Cortex of kidney (tissue), 1 donor: ENCODE measurements at places on chromosomes 6 and 20.

GRCh38 chr20:18031888-18032509, 25.7 kb downstream of the OVOL2 start:
- DNase-seq: no peak

- no peak for DNase-seq
Observed at GRCh38 chr20:34713194-34713943, 9.2 kb downstream of the TP53INP2 start.

- no peak for DNase-seq
Observed at GRCh38 chr6:153816366-153816765, 222.7 kb upstream of the OPRM1 start.

GRCh38 chr6:90530882-90531281, 56.0 kb downstream of the MAP3K7 start:
- no peak for DNase-seq

GRCh38 chr6:162973980-162974379, 246.2 kb downstream of the PACRG start:
- no peak for DNase-seq

DNA sequence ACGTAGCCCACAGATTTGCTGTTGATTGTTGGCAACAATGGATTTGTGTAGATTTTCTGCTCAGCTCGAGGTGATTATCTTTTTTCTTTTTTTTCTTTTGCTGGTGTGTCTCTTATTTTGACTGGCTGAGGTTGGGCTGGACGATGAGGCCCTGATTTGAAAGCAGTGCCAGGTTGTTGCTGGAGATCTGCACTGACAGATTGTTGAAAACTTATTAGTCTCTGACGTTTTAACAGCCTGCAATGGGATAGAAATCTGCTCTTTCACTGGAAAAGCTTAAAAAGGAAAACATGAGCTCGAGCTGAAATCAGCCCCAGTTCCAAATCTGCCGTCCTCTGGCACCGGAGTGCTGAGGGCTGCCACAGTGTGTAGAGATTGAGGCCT, 87.7 kb downstream of the PDE7B start:
- DNase-seq: no peak

DNA sequence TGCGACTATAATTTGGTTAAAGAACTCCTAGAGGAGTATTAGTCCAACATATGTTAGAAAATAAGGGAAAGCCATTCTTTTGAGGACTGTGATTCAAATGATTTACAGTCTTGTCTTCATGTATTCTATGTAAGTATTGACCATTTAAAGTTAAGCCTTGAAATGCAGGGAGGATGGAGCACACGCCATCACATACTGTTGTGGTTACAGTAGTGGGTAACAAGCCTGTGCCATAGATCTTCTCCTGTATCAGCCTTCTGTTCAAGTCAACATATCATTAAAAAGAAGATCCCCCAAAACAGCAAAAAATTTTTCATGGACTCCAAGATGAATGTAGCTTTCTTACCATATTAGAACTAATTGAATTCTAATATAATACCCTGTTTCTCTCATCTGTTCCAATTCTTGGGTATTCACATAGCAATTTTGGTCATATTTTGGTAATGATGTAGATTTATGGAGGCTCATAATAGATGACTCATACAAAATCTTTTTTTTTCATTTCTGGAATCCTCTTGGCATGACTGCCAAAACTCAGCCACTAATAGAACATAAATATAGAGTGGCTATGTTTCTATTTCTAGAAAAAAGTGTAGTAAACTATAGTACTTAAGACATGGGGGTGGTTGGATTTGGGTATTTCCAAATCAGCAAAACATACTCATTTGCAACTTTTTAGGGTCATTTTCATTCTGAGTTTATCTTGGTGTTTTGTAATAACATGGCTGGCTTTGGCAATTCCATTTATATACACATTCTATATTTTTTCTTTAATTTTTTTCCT, 413.5 kb downstream of the BCKDHB start:
- no peak for DNase-seq

- no peak for DNase-seq
Observed at GRCh38 chr20:7579888-7580287, 360.4 kb downstream of the HAO1 start.

GRCh38 chr6:13445005-13445743, 42.2 kb downstream of the GFOD1 start:
- DNase-seq: no peak

- no peak for DNase-seq
Observed at GRCh38 chr20:48364688-48365421, 462.9 kb downstream of the PREX1 start.

GRCh38 chr6:76120302-76120701, 47.8 kb upstream of the IMPG1 start:
- DNase-seq: no peak

DNA sequence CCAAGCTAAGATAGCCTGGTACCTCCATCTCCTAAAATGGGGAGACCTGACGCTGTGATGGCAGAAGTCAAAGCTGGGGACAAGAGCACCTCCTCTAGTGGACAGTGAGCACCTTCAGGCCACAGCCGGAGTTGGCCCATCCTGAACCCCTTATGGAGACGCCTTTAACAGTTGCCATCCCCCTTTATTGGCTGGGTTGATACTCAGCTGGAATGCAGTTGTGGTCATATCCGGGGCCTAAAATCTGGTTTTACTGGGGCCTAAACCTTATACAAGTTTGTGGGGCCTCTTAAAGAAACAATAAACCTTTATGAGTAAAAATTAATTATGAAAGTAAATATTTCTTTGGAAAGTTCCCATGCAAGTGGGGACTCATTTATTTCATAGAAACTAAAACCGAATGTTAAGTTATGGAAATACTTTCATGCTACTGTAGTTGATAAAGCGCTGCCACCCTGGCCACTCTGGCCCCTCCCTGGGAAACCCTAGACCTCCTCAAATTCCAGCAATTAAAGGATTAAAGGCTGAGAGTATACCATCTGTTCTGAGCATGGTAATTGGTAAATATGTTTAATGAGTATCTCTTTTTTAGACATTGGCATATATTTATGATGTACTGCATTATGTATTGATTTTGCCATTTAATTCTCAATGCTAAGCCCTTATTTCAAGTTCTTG, 95.1 kb upstream of the SASH1 start:
- no peak for DNase-seq

- DNase-seq: no peak
Observed at GRCh38 chr6:52233975-52234823, 10.1 kb downstream of the IL17F start.

- DNase-seq: no peak
Observed at GRCh38 chr6:53526000-53526399, 18.9 kb downstream of the GCLC start.

DNA sequence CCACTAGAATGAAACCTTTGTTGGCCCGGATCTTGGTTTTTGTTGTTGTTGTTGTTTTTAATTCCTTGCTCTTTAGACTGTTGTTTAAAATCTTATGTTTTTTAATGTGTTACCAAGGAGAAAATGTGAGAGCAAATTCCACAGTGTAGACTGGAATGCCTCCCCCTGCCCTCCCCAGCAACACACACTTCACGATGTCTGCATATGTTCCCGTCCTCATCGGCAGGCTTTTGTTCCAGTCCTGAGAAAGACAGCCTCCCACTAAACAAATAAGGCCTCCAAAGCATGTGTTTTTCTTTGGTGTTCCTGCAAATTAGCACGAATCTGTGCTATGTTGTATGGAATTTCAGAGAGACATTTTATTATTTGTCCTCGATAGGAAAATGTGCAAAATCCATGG, 263.3 kb upstream of the QKI start:
- no peak for DNase-seq

DNA sequence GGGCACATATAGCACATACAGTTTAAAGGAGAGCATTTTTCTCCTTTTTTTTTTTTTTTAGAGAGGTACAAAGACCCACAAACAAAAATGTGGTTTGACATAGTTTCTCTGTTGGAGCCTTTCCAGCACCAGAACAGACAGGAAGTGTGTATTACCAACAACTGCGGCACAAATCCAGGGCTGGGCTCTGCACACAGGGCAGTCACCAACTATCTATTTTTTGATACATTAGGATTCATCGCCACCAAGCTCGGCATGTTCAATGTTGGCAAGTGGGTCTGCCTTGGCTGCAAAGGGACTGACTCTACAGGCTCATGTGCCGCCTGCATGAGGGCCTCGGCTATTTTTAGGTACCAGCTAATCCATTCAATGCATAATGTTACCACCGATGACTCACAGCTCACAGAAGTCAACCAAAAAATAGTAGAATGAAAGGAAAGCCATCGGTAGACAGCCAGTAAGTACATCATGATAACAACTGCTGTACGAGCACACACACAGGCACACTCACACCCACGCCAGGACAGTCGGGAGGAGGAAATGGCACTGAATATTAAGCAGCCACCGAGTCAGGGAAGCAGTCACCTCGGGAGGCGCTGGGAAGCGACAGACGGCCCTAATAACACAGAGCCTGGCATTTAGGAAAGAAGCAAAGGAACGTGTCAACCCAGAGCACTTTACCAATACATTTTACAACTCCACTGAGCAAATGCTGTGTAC, 81.6 kb downstream of the GMPR start:
- DNase-seq: no peak

DNA sequence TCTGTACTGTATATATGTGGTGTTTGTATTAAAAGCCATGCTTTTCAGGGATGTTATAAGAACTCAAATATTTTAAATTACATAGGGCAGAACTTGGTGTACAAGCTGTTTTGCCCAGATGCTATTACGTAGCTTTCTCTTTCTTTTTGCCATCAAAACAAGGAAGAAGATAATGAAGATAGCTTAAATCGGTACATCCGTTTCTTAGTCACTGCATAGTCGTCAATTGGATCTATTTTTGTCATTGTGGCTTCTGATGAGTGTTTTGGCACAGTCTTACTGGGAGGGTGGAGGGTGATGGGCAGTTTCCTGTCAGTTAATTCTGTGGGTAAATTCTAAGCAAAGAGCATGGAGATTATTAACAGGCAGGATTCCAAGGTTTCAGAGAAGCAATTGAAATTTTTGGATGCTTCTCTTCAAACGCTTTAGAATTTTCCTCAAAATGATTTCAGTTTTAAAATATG, 649.1 kb upstream of the GJE1 start:
- DNase-seq: no peak

DNA sequence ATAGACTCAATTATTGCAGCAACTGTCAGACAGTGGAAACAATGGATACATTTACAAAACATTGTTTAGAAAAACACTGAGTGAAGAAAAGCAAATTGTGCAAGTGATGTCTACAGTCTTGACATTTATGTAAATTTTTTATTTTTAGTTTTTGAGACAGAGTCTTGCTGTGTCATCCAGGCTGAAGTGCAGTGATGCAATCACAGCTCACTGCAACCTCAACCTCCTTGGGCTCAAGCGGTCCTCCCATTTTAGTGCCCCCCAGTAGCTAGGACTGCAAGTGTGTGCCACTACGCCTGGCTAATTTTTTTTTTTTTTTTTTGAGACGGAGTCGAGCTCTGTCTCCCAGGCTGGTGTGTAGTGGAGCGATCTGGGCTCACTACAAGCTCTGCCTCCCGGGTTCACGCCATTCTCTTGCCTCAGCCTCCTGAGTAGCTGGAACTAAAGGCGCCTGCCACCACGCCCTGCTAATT, 9.7 kb downstream of the CNBD2 start:
- no peak for DNase-seq

- DNase-seq: no peak
Observed at GRCh38 chr6:166624275-166624674, 2.8 kb downstream of the RPS6KA2 start.

GRCh38 chr6:15389084-15389764, 143.4 kb downstream of the JARID2 start:
- no peak for DNase-seq

- no peak for DNase-seq
Observed at GRCh38 chr6:8193541-8193940, 91.2 kb upstream of the EEF1E1 start.

DNA sequence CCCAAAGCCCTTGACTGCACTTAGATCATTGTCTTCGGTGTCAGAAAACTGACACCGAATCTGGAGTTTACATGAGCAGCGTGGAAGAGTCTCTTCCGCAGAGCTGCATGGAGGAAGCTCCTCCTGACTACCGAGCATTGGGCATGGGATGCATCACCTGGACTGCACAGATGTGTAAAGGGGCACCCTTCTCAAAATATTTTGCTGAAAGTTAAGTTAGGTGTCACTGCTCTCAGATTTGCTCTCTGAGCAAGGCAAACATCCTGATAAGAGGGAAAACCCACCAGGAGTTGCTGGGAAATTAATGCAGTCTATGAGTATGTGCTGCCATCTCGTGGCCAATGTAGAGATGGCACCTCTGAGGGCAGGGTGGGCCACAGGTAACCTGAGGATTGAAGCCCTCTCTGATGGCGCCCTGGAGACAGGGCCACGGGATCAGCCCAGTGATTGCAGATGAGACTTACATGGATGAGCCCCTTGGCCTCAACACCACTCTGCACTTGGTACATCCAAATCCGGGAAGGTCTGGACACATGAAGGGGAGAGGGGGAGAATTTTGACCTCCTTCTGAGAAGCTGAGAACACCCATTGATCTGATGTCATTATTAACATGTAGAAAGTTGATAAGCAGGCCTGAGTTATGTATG, 129.9 kb downstream of the LPA start:
- DNase-seq: no peak

DNA sequence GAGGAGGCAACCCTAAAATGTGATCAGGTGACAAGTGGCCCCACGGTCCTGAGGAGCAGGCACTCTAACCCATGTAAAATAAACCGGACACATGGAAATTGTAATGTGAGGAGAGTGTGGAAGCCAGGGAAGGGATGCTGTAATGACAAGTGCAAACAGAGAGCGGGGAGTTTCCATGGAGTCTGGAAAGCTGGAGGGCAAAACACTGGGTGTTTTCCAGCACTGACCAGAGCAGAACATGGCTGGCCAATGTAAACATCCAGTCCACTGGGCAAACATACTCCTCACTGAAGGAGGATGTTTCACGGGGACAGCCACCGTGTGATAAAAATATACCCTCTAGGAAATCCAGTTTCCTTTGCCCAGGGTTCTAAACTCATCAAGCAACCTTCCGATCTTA, 219.0 kb upstream of the JARID2 start:
- no peak for DNase-seq

DNA sequence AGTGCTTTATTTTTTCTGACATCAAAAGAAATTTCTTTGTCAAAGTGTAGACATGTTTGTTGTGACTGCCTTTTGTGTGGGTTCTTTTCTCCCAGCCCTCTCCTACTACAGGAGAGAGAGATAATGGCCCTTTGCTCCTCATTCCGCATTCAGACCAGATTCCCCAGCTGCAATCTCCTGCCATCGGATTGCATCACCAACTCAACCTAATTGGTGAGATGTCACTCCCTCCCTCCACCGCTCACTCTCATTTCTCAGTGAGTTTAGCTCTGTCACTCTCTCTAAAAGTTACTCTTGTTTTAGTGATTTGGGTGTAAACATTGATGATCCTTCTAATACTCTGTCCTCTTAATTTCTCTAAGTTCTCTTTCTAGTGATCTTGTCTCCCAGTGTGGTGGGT, 22.7 kb downstream of the UTRN start:
- no peak for DNase-seq

GRCh38 chr20:37520419-37520955, 563 bp upstream of the NNAT start:
- DNase-seq: no peak
